ENCODE measurements at places on chromosomes 2 and 18.

GRCh38 chr2:40700231-40700954 is 248.5 kb upstream of the SLC8A1 start:
- no peak for DNase-seq

- no peak for DNase-seq
Measured at GRCh38 chr2:181991171-181991885, 5.7 kb downstream of the PPP1R1C start.

DNA sequence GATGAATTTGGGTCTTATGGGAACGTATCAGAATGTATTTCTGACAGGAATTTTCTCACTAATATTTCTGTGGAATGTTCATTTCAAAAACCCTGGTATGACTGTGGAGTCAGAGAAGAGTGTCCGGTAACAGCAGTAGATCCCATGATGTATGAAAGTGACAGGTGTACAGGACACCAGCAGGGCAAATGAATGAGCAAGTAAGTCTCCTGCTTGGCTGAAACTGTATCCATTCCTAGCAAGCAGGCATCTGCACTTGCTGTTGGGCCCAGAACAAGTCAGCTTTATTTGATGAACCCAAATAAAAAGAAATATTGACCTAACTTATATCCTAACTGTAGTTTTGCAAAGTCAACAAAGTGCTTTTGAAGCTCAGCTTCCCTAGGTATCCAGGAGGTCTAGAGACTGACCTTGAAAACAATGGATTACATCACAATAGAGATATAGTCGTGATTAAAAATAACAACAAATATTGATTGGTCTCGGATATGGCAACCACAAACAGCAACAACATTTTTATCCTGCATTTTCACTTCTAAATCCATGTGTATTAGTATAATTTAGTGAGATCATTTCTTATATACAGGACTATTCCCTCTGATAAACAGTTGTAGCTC is 37.6 kb downstream of the NXPH2 start:
- no peak for DNase-seq

- DNase-seq, result no peak
Measured at GRCh38 chr18:28075501-28075900, 101.4 kb downstream of the CDH2 start.

GRCh38 chr2:177822941-177823340 is 249.6 kb downstream of the PDE11A start:
- DNase-seq, result no peak

DNA sequence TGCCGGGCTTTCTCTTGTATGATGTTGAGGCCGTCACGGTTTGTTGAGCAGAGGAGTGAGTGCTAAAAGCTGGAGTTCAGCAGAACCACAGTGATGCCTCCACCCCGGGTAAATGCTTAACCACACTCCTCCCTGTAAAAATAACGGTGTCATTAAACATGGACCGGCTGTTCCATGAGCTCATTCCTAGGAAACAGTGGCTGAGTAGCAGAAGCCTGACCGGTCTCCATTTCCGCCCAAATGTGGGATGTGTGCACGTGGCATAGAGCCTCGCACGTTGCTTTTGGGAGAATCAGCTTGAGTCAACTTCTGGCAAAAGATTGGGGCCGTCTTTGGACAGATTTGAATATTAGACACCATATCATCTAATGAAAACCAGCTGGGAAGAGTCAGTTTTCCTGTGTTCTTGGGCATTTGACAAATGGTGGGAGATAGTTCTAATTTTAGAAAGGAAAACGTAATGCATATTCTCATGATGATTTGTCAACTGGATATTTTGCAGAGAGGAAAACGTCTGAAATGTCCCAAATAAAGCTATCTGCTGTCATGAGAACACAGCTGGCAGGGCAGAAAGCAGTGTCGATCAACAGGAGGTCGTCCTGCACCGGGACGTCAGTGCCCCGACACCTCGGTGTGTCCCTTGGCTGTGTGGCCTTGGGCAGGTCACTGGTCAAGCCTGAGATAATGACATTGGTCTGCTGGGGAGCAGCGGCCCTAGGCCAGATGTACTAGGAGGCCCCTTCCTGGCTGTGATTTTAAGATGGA is 42.4 kb downstream of the LRRFIP1 start:
- DNase-seq, result no peak

GRCh38 chr18:5207471-5208150 is 10.6 kb upstream of the AKAIN1 start:
- DNase-seq, result no peak

DNA sequence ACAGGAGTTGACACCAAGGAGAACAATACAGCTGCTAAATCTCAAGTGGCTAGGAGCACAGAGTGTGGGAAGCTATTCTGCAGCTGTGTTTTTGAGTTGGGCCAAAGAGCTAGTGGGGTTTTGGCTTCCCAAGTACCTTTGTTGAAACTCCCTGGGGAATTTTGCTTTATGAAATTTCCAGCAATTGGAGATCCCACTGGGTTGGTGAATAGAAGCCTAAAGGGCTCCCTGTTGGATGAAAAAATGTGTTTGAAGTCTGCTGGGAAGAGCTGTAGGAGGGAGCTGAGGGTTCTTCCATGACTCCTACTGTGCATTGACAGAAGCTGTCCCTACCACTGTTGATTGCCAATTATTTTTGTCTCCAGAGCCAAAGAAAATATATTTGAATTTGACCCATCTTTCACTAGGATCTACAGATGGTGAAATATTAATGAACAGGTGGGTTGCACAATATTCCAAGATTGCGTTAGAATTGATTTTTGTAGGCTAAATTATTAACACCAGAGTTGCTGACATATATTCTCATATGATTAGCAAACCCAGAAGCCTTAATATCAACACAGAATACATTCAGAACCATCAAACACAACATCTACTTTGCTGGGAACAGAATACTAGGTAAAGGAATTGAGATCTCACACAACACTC is 95.4 kb upstream of the CYP1B1 start:
- DNase-seq, result no peak

DNA sequence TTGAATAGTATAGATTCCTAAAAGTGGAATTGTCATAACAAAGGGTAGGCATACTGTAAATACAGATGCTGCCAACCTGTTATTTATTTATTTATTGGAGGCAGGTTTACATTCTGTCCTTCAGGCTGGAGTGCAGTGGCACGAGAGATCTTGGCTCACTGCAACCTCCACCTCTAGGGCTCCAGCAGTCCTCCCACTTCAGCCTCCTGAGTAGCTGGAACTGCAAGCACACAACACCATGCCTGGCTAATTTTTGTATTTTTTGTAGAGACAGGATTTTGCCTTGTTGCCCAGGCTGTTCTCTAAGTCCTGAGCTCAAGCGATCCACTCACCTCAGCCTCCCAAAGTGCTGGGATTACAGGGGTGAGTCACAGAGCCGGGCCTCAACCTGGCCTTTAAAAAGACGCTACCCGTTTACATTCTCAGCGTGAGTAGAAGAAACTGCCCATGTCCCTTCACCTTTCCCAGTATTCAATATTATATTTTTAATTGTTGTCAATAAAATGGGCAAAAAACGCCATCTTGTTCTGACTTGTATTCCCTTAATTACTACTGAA is 3.0 kb upstream of the ROCK2 start:
- no peak for DNase-seq
